Stimulated activated CD4-positive, alpha-beta T cell treated with anti-CD3 and anti-CD28 coated beads, TNF-alpha, amount 100 ng/mL, for 4 hours (primary cell): ENCODE measurements at places on chromosomes 7 and 10.

DNA sequence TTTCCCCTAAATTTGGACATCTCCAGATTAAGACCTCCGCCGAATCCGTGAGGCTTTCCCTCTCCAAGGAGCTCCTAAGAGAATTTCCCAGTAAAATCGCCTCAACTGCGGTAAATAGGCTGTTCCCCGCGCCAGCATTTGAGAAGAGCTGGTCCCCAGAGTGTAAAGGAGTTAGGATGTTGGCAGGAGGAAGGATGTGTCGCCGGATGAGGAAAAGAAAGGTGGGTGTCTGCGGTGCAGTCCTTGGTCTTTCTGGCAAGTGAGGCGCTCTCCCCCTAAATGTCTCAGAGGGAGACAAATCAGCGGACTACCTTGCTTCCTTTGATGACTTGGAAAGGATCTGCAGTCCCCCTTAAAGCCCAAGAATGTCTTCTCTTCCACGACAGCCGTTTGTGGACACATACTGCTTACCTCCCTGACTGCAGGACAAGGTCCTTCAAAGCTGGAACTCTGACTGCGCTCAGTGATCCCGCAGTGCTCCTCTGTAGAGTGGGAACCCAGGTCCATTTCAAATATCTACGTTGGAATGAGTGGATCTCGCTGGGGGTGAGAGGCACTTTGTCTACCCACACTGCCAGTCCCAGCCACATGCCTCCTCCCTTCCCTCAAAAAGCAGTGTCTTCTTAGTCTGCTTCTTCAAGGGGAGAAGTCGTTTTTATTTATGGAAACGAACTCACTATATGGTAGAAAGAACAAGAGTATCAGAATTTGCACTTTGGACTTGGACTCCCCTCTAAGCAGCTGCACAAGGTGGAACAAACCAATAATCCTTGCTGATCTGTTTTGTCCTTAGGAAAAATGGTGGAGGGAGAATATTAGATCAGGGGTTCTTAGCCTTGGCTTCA, 1.1 kb upstream of the DLG5 start:
- DNase-seq, result no peak

DNA sequence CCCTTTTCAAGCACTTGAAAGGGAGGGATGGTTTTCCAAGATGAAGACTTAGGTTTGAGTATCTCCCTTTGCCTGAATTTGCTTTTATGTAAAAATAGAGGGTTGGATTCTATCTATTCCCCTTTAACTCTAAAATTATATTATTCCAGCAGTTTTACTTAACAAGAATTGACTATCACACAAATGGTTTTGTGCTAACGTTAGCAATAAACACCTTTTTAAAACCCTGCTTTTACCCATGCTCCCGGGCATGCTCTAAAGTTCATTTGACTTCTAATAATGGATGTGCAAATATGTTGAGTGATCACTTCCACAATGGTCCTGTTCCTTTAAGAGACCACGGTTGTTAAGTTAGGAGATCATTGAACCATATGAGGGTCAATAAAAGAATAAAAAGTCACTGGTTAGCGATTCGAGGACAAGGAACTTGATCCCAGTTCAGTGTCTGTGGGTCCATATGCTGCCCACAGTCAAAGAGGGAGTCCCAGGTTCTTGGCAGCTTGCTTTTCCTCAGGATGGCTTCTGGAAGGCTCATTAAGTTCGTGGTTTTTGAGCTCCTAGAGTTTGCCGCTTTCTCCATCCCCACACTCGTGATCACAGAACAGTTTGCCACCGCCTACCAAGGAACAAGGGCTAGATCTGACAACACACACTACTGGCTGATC, at the start of gene TMEM236:
TSS of gene TMEM236 (plus strand) at position 421 of the 665 bp plus-strand sequence. CDS start at position 516, 95 bp downstream.
- no peak for DNase-seq

GRCh38 chr10:127182161-127182560, 14.2 kb downstream of the INSYN2A start:
- DNase-seq, result no peak

GRCh38 chr7:30136117-30136731, 1.4 kb downstream of the MTURN start:
- DNase-seq, result no peak

- DNase-seq, result no peak
Observed at GRCh38 chr7:22406715-22407114, 49.8 kb upstream of the RAPGEF5 start.

DNA sequence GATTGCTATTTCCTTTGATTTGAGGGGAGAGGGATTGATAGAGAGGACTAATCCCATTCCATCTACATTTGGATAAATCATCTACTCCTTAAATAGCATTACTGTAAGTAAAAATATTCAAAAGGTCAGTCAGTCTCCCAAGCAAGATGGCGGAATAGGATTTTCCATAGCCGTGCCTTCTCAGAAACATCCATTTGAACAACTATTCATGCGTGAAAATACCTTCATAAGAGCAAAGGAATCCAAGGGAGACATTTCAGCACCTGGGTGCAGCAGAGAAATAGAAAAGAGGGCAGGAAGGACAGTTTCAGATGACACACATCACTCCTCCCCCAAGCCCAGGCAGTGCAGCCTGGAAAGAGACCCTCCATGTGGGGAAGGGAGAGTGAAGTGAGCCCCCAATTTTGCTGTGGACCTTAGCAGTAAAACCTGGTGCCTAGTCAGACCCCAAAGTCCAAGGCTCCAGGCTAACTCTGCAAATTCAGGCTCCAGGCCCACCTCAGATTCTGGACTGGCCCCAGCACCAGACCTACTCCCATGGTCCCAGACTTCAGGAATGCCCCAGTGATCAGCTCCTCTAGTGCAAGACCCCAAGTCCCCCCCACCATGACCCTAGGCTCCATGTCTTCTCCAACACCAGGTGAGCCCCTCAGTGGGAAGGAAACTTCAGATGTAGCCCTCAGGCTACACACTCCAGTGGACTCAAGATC, 104.3 kb upstream of the LANCL2 start:
- DNase-seq, result no peak

GRCh38 chr10:60817398-60817805, 39.1 kb downstream of the CDK1 start:
- no peak for DNase-seq

DNA sequence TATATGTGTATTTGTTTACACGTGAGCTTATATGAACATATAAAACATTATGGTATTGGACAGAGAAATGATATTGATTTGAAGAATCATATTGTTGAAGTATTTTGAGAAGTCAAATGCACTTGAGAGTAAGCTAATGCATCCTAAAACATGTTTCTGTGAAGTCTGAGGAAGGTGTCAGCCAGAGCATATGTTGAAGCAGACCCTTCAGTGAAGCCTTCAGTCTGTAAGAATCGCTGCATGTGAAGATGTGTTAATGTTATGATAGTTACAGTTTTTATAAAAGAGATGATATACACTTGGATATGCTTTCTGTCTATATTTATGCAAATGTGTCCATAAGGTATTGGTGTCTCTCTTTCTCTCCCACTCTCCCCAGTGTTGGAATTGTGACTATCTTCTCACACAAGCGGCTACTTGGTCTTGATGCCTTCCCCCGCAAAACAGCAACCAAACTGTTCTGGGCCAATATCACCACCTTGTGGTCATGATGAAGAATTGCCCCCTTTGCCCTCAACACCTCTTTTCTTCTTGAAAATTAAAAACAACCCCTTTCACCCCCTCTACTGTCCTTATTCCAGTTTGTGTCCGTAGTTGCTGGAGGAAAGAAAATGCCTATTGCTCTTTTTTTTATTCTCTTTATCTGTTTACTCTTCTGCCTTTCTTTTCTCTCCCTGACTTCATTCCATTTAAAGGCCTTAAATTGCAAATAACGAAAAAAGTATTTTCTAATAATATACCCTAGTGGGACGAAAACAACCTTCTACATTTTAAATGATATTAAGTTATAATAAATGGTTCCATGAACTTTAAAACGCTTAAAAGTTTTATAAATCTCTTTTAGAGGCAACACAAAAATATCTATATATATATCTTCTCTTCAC, 64.9 kb downstream of the IKZF1 start:
- DNase-seq, result no peak

DNA sequence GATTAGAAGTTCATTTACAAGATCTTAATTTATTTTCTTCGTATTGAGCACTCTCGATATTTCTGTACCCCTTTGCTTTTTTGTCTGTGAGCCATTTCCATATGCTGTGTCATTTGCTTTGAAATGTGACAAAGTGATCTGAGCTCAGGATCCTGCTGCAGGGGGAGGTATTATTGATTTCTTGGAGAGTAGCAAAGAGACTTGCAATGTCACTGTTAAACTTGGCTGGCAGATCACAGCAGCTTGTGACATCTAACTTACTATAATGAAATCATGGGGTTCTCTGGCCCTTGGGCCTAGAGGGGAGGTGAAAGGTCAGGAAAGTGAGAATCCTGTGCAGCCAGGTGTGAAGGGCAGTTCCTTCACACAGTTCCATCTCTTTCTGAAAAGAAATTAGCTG, 923.4 kb downstream of the REEP3 start:
- no peak for DNase-seq

- DNase-seq, result no peak
Observed at GRCh38 chr7:80218723-80219122, 84.1 kb downstream of the GNAI1 start.

- no peak for DNase-seq
Observed at GRCh38 chr7:40793132-40793531, 658.3 kb downstream of the SUGCT start.

DNA sequence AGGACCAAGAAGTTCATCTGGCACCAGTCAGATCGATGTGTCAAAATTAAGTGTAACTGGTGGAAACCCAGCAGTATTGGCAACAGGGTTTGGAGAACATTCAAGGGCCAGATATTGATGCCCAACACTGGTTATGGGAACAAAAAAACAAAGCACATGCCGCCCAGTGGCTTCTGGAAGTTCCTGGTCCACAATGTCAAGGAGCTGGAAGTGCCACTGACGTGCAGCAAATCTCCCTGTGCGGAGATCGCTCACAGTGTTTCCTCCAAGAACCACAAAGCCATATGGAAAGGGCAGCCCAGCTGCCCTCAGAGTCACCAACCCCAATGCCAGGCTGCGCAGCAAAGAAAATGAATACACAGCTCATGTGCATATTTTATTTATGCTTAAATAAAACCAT, 10.1 kb upstream of the C7orf33 start:
- DNase-seq, result no peak

DNA sequence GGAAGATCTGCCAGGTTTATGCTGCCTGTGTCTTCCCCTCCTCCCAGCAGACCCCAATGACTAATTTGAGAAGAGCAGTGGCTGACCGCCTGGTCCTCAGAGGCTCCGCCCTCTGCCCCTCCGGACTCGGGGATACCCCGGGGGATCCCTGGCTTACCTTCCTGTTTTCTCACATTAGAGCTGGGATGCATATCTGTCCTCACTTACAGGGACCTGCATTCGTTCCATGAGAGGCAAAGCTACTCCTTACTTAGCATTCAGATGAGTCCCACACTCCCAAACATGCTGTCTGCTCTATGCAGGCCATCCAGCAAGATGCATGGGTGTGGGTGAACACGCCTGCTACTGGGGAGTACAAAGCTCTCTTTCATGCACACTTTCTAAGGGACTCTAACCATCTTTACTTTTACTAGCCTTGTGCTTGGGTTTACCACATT, 24.0 kb downstream of the VOPP1 start:
- no peak for DNase-seq

- DNase-seq, result no peak
Observed at GRCh38 chr10:83978681-83979383, 160.5 kb upstream of the GHITM start.

- no peak for DNase-seq
Observed at GRCh38 chr10:34139559-34139958, 675.5 kb downstream of the PARD3 start.

DNA sequence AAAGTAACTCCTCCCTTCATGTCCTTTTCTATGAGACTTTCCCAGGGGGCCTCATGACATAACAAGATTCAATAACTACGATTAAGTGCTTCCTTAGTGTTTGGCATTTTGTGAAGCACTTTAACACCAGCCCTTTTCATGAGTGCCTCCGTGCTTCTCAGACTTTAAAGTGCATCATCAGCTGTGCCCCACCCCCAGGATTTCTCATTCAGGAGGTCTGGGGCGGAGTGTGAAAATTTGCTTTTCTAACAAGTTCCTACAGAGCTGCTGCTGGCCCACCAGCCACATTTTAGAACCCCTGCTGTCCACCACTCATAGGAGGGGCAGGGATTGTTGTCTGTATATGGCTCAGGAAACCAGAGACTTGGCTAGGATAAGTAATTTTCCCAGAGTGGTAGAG, 445.3 kb downstream of the LRMDA start:
- no peak for DNase-seq

DNA sequence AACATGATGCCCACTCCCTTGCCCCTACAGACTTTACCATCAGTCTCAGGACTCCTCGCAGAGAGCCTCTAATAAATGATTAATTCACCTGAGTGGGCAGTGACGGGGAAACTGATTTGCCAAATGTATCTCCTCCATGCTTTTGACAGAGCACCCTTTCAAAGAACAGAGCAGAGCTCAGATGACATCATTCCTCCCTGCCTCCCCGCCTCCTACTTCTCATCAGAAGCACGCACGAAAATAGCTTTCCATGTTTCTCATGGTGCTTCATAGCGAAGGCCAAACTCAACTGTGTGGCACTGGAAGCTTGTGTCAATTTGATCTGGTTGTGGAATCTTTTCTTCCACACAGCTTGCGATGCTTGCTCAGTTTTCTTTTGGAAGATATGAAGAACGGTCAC, 442.5 kb downstream of the RPS24 start:
- no peak for DNase-seq

GRCh38 chr7:39357648-39358047, 208.6 kb upstream of the YAE1 start:
- no peak for DNase-seq

DNA sequence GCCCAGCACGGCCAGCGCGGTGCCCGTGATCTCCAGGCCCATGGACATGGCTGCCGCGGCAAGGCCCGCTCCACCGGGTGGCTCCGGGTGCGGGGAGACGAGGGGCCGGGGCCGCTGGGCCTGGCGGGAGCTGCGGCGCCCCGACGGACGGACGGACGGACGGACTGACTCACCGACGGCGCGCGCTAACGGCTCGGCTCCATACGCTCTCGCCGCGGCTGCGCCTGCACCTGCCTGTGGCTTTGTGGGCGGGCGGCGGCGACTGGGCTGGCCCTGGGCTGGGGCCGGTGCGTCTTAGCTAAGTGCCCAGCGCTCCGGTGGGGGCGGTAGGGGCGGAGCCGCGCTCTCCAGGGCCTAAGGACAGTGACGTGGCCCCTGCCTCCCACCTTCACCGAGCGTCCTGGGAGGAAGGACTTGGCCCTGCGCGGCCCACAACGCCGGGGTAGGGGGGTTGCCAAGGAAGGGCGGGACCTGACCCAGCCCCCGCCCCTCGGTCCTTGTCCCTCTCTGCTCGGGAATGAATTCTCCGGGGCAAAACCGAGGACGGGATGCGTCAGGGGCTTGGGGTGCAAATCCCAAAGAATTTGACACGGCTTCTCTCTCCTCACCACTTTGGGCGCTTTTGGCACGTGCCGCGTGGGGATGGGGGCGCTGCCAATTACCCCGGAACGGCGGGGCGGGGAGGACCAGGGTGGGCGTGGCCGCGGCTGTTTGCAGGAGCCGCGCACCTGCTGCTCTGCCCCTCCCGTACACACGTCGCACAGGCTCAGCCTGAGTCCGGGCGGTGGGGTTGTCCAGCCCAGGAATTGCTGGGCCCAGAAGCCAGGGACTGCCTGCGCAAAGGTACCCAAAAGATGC, at the start of gene CLDN3:
TSS of gene CLDN3 (minus strand) at position 269 of the 858 bp plus-strand sequence. CDS start at position 48, 221 bp downstream.
- DNase-seq, result no peak

- DNase-seq, result no peak
Observed at GRCh38 chr10:66307826-66308225, 618.0 kb upstream of the LRRTM3 start.

GRCh38 chr10:86234107-86234506, 132.5 kb downstream of the GRID1 start:
- DNase-seq, result no peak

- peak; percentile 82 for DNase-seq
Observed at GRCh38 chr7:1169409-1170368, 9.7 kb upstream of the ZFAND2A start.
